HFFc6 (cell line): ENCODE measurements at places on chromosomes 5 and 9.

DNA sequence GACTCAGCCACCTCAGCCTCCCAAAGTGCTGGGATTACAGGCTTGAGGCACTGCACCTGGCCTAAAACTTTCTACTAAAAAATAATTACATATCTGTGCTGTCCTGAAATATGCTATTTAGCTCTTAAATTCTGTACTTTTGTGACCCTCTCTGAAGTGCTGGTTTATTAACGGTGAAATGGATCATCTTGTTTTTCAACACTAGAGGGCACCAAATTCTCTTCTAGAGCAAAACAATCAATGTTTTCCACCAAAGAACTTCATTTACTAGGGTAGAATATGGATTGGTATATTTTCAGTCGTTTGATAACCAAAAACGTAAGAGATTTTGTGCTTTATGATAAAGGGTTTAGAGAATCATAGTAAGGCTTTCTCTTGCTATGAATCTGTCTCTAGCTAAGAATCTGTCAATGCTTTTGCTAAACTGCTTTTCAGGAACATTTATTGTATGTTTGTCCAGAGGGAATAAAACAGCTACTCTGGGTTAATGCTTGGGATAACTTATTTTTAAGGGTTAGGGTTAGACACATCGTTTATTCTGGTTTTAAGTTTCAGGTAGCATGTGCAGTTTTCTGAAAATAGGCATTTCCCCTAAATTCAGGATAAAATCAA is 63.6 kb downstream of the RNF180 start:
- DNase-seq: peak; percentile 36

DNA sequence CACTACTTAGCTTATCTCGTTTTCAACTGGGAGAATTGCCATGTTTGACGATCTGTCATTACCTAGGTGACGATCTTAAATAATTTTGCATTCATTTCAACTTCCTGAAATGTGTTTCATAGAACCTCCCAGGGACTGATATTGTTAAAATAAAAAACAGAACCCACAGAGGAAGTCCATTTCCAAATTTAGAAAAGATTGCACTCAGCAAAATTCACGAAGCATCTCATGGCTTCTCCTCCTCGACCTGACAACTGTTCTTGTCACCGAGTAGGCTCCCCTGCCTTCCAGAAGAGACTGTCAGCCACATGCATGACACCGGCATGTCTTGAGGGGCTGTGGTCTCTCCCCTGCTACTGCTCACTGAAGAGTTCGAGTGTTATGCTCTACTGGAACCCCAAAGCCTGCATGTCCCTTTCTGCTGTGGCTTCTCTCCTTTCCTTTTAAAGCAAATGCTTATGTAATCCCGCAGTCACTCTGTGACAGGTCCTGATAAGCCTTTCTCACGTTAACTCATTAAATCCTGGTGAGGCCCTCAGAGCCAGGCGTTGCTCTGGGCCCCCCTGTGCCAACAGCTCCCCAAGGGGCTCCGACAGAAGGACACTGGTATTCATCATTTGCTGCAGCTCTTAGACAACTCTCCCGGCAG is 26.8 kb upstream of the ANKRD33B start:
- no peak for DNase-seq

- no peak for DNase-seq
These were observed 293.9 kb downstream of the ZSWIM6 start for GRCh38 chr5:61625681-61626621.

DNA sequence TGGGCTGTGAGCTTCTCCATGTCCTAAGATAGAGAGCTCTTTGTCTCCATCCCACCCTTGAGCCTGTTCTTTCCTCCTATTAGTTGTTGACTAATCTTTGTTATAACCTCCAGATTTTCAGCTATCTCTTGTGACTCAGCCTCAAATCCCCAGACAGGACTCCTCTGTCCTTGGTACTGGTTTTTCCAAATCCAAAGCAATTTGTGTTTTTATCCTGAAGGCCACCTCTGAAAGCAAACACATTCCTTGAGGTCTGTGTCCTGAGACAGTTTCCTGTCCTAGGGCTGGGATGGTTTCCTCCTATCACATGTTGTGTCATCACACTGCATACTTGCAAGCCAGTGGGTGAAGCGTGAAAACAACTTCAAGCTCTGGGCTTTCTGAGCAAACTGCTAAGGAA is 8.5 kb downstream of the TNC start:
- DNase-seq: peak; percentile 62

GRCh38 chr5:173730632-173731298 is 114.3 kb upstream of the BOD1 start:
- DNase-seq: no peak
